ENCODE measurements at places on chromosomes 12 and 14. TPM values are rescaled to one million over a fixed set of nuclear protein-coding genes. Genes with fewer than 3 reads are reported as not detected.

Gene NRL
- 1.2 TPM for total RNA-seq

Gene GDF3
- not detected for total RNA-seq

Gene TEX52
- not detected for total RNA-seq

Gene ARHGEF25
- total RNA-seq, result 23.8 TPM

Gene ADAMTS20
- total RNA-seq, result not detected

Gene KRT74
- total RNA-seq, result not detected

Gene MIP
- total RNA-seq, result not detected

Gene TTC9
- total RNA-seq, result 0.23 TPM

Gene RAD51AP1
- 0.23 TPM for total RNA-seq

Gene CCDC175
- total RNA-seq, result not detected

Gene CLEC1A
- total RNA-seq, result 0.12 TPM

Gene SALL2
- total RNA-seq, result 2.0 TPM

Gene IFI27
- 30.8 TPM for total RNA-seq

Gene CEP170B
- total RNA-seq, result 14.6 TPM

Gene SSTR1
- total RNA-seq, result 1.1 TPM

Gene NEUROD4
- total RNA-seq, result not detected
